ENCODE measurements at places on chromosomes 13 and 19.

DNA sequence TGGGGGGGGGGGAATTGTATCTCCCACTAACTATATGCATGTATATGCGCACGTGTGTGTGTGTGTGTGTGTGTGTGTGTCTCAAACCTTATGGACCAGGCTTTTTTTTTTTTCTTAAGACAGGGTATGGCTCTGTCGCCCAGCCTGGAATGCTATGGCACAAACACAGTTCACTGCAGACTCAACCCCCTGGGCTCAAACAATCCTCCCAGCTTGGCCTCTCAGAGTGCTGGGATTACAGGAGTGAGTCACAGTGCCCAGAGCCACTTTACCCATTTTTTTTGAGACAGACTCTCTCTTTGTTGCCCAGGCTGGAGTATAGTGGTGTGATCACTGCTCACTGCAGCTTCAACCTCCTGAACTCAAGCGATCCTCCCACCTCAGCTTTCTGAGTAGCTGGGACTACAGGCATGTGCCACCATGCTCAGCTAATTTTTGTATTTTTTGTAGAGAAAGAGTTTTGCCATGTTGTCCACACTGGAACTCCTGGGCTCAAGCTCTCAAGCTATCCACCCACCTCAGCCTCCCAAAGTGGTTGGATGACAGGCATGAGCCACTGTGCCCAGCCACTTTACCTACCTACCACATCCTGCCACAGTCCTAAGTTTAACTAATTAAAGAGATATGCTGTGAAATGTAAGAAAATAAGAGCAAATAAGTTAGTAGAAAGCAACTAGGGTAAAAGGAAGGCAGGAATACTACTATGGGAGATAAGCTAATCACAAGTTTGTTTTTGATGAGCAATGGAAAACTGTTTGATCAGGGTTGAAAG is 2.4 kb downstream of the ZMYM5 start:
- no peak for DNase-seq

GRCh38 chr13:42170029-42170428 is 101.9 kb upstream of the AKAP11 start:
- DNase-seq, result no peak

GRCh38 chr13:32001769-32002168 is 29.8 kb upstream of the FRY start:
- no peak for DNase-seq

DNA sequence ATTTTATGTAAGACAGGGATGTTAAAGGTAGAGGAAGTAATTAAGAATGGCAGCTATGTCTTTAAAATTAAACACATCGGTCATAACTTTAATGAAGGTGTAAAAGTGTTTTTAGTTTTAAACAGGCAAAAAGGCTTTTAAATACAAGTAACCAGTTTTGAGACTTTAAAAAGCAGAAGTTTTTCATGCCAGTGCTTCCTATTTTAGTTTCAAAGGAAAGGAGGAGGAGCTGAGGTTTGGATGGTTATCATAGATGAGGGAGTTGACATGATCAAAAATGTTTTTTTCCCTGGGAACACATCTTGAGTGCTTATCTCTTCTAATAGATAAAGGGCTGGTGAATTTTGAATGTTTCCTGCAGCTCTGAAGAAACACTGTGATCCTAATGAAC is 42.9 kb downstream of the LRCH1 start:
- DNase-seq, result no peak
